ENCODE measurements at places on chromosomes 5 and 9.

- DNase-seq: no peak
These were observed 418.0 kb downstream of the CETN3 start for GRCh38 chr5:89991592-89991991.

GRCh38 chr5:180020176-180020575, 51.4 kb downstream of the RNF130 start:
- no peak for DNase-seq

DNA sequence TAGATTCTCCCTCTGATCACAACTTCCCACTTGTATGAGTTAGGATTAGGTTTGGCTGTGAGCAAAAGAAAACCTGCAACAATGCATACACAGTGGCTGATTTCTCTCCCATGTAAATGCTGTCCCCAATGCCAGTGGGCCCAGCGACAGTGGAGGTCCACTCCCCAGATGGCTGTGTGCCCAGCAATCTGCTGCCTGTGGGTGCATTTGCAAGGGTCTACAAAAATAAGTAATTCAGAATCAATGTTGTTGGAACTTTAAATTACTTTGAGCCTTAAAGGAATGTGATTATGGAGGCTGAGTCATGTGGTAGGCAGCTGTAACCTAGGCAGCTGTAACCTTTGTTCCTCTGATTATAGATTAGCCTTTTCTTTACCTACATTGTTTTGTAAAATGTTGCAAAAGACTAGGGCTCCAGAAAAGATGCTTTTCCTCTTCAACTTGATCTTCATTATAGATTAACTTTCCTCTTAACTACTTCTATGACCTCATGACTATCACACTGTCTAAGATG, 14.2 kb upstream of the MXD3 start:
- DNase-seq: no peak

GRCh38 chr9:128405077-128405779, 15.4 kb upstream of the CERCAM start:
- no peak for DNase-seq

GRCh38 chr5:146025114-146025680, 80.2 kb downstream of the PLAC8L1 start:
- no peak for DNase-seq

GRCh38 chr5:117803533-117803932, 1184.8 kb downstream of the DTWD2 start:
- no peak for DNase-seq

GRCh38 chr9:116362493-116362892, 208.9 kb downstream of the PAPPA start:
- DNase-seq: no peak

Measured in NCI-H1694 treated with DMSO at 0.1 percent for 48 hours (cell line).